ENCODE measurements at places on chromosomes 16 and 17.
A peak's percentile ranks its signal among the peaks of the same experiment; 100 is the strongest.

- DNase-seq, result no peak
Observed at GRCh38 chr16:74865922-74866598, 91.4 kb upstream of the FA2H start.

DNA sequence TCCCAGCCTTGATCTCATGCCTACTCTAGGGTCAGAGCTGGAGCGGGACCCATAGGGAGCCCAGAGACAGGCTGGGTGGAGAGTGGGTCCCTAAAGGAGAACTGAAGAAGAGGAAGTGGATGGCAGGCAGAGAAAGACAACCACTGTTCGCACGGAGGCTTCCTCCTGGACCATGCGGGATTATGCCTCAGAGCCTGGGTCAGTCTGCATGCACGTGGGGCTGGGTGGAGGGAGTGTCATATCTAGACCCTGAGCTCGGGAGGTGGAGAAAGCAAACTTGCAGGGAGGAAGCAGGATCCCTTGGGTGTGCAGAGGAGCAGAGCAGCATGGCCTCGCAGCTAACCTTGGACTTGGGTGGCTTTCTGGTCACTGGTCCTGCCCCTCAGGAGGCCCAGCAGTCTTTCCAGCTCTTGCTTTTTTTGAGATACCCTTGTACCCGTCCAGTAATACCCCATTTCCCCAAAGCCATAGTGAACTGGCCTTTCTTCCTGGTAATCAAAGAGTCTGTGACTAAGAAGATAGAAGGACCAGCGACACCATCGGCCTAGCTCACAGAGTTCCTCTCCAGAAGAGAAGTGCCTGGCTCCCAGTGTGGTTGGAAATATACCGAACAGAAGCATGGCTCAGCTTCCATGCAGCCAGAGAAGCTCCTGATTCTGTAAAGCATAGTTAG, 344.2 kb downstream of the CPPED1 start:
- peak; percentile 76 for DNase-seq

GRCh38 chr17:37744961-37745800, at the start of gene HNF1B:
HNF1B (minus strand) TSS chr17:37745059; CDS start chr17:37744884, 175 bp downstream.
- DNase-seq, result no peak

DNA sequence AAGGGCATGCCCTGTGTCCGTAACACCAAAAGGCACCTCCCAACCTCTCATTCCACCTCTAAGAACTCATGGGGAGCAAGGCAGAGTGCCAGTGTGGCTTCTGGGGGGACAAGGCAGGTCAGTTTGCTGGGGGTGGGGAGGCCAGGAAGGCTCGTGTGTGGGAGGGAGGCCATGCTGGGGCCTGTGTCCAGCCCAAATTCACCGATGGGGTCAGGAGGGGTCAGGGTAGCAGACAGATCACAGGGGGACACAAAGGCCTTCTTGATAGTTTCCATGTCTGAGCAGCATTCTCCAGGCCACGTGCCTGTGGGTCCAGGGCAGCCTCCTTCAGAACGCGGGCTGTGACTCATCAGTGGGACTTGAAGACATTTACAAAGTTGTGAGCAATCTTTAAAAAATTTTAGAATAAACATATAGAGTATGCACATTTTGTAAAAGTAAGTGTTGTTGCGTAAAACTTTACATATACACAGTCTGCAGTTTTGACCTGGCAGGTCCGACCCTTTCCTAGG, 20.9 kb downstream of the SPACA3 start:
- no peak for DNase-seq

DNA sequence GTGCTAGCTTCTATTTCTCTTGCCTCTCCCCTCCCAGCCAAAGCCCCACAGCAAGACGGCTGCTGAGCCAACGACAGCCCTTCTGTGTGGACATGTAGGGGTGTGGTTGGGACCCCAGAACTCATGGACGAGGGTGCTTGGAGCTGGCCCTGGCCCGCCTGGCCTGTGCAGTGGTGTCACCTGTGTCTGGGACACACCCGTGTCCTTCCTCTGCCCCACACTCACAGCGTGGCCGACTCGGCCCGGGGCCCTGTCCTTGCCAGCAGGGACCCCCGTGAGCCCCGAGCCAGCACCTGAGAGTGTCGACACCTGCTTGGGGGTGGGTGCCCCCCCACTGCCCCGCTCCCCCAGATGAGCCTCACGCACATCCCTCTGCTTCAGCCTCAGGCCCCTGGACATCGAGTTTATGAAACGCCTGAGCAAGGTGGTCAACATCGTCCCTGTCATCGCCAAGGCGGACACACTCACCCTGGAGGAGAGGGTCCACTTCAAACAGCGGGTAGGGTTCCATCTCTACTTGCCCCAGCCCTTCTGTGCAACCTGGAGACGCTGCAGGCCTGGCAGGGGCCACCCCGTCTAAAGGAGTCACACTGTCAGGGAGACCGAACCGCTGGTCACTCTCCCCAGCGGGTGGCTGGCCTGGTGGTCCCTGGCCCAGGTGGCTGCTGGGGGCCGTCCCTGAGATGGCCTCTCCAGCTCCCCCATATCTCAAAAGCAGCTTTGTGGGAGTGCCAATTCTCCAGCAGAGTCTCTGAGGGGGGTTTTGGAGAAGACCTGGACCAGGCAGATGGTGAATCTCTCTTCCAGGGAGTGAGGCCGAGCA, 349.8 kb downstream of the SEC14L1 start:
- no peak for DNase-seq

- DNase-seq, result peak; percentile 86
Observed at GRCh38 chr17:43720311-43721060, 38.1 kb downstream of the SOST start.

DNA sequence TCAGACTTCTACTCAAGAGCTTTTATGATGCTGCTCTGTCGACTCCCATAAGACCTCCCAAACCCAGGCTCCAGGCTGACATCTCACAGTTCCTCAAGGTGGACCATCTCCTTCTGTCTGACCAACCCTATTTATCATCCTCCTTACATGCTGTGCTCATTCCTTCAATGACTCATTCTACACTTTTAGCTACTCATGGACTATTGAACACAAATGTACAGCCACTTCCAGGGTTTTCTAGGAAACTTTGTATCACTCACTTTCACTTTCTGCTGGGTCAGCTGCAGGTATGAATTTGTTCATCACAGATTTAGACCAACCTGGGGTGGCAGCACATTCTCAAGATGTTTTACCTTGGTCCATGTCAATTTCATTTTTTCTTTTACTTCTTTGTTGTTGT, 162.4 kb upstream of the FAM20A start:
- DNase-seq, result no peak

GRCh38 chr16:27204312-27204915, 1.1 kb downstream of the KDM8 start:
- no peak for DNase-seq

- DNase-seq, result no peak
Observed at GRCh38 chr17:65609749-65610148, 48.3 kb upstream of the AXIN2 start.

- no peak for DNase-seq
Observed at GRCh38 chr16:72241930-72242329, 70.0 kb upstream of the PMFBP1 start.

GRCh38 chr17:76865174-76865573, 3.0 kb upstream of the MGAT5B start:
- DNase-seq, result no peak

GRCh38 chr16:15396948-15397594, 1.5 kb downstream of the MPV17L start:
- DNase-seq, result no peak

- DNase-seq, result no peak
Observed at GRCh38 chr17:40799859-40800258, at the start of gene KRT28. KRT28 (minus strand) TSS chr17:40799959; CDS start chr17:40799893, 66 bp downstream.

DNA sequence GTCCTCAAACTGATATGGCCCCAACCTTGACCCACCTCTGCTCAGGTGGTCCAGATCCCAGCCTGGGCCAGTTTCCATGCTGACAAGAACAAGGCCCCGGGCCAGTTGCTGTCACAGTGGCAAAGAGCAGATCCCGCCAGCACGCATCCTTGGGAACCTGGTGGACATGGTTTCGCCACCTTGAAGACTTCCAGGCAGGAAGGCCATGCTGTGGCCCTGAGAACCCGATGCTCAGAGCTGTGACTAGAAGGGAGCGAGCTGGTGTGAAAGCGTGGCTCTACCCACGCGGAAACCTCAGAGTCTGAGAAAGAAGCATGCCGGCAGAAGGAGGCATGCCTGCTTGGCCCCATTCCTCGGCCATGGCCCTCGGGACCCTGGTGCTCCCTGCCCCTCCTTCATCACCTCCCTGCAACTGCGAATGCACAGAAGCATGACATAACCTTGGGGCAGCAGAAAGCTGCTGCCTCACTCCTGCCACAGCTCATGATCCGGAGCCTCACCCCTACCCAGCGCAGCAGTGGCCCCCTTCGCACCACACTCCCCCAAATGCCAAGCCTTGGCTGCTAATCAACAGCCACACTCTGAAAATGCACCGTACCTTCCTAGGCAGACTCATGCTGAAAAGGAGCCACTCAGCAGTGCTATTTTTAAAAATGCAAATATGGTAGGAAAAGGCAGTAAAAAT, 33.2 kb downstream of the UBE2O start:
- no peak for DNase-seq

GRCh38 chr17:49490276-49490675, 4.8 kb upstream of the NGFR start:
- DNase-seq, result no peak

DNA sequence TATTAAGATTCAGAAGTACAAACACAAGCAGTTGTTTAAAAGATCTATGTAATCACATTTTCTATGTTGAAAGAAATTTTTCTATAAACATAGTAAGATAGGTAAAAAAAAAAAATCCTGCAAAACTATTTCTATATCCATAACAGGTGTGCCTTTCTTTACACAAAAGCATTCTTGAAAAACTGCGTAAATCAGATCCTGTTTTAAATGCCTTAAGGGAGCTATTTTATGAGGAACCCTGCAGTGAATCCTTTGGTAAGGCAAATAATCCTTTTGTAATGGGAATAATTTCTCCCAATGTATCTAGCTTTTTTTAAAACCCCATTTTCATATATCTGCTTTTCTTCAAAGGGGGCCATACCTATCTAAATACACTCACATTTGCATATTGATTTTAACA, 157.3 kb downstream of the AATF start:
- DNase-seq, result no peak

- no peak for DNase-seq
Observed at GRCh38 chr17:75777296-75777922, 7.2 kb upstream of the UNK start.

GRCh38 chr17:12759090-12759489, 30.2 kb upstream of the ARHGAP44 start:
- DNase-seq, result no peak

- no peak for DNase-seq
Observed at GRCh38 chr16:72424757-72425156, 252.8 kb upstream of the PMFBP1 start.

DNA sequence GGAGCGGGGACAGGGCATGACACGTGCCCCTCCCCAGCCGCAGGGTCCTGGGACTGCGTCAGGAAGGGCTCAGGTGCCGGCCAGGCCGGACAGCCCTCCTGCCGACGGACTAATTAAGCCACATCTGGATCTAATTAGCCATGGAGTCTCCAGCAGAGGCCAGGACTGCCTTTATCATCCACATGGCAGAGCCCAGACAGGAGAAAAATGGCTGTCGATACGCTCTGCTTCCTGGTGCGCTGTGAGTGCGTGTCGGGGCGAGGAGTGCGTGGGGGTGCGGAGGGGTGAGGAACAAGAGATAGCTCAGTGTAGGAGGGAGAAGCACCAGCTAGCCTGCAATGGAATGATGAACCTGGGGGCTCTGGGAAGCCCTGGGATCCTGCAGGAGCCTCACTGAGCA, 218.8 kb downstream of the IRF8 start:
- no peak for DNase-seq

GRCh38 chr16:85376292-85377095, 236.6 kb upstream of the GSE1 start:
- peak; percentile 60 for DNase-seq

GRCh38 chr17:2985318-2985717, 78.1 kb downstream of the OR1D5 start:
- no peak for DNase-seq

DNA sequence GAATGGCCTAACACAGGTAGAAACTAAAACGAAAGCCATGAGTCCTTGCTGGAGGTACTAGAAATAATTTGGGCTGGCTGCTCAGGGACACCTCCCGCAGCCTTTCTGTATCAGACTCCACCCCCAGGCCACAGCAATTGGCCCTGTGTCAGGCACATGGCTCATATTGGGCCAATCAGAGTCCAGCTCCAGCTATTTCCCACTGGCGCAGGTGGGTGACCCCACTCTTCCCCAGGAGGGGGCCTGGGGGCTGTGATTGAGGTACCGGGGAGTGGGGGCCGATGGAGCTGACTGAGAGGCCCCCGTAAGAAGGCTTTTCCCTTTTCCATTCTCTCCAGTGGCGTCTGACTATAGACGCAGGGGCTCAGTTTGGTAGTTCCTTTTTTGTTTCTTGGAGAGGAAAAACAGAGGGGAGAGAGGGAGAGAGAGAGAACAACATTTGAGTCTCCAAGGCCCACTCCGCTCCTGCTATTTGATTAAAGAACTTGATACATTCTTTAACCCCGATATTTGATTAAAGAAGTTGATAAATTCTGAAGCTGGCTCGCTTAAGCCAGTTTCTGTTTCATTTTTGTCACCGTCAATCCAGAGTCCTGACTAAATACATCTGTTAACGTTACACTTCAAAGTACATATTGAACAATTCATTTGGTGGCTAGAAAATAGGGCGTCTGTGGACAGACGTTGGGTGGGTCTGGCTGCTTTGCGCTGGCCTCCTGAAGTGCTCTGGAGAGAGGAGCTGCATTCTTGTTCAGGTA, 26.3 kb downstream of the FOXL1 start:
- DNase-seq, result no peak

GRCh38 chr16:46789499-46790414, 41.2 kb downstream of the C16orf87 start:
- DNase-seq, result peak; percentile 61

DNA sequence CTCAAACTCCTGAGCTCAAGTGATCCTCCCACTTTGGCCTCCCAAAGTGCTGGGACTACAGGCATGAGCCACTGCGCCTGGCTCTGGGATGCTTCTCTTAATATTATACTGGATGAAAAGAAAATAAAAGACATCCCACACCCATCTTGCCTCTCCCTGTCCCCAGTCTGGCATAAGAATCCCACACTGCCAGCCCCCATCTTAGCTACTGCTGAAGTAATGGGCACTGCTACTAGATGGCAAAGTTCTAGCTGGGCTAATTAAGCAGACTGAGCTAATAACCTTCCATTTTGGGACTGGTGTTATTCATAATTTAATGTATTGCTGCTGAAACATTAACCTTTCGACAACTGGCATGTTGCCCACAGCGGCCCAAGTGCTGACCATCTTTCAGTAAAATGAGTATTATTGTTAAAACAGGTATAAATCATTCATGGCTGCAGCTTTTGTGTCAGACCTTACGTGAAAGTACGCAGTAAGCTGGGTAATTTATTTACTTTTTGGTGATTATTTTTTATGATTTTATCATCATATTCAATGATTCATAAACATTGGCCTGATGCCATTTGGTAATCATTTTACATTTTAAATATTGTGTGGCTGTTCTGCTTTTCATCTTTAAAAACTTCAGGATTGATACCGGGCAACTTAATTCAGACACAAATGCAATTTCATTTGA, 47.4 kb upstream of the ZFHX3 start:
- no peak for DNase-seq

Data from tibial artery (tissue), 4 donors.